ENCODE measurements at places on chromosomes 6 and 20.
A peak's percentile ranks its signal among the peaks of the same experiment; 100 is the strongest.

- DNase-seq: no peak
These were observed 37.9 kb upstream of the NEDD9 start for GRCh38 chr6:11270030-11271027.

DNA sequence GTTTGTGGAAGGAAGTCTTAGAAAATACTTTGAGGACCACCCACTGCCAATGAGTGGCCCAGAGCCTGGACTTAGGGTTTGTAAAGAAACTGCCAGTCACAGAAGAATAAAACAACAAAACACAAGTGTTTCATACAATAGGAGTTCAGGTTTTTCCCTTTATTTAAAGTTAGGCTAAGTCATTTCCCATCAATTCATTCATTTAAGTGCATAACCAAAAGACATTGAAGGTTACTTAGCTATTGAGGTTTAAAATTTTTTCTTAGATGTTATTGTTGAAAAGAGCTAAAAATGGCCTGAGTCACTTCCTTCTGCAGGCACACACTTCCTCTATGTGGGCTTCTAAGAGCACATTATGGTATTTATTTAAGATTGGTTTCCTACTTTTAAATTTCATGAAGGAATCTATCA lies 54.2 kb downstream of the ARMC2 start:
- peak; percentile 86 for DNase-seq

- peak; percentile 60 for DNase-seq
These were observed 543.4 kb downstream of the CD83 start for GRCh38 chr6:14660806-14661579.

DNA sequence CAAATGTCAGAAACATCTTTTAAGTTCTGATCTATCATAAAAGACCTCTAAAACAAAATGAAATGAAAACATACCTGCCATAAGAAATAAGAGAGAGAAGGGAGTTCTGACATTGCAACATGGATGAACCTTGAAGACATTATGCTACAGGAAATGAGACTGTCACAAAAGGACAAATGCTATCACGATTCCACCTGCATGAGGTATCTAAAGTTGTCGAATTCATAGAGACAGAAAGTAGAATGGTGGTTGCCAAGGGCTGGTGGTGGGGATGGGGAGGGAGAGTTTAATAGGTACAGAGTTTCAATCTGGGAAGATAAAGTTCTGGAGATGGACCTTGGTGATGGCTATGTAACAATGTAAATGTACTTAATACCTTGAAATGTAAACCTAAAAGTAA lies 3.3 kb downstream of the EZR start:
- DNase-seq: no peak

DNA sequence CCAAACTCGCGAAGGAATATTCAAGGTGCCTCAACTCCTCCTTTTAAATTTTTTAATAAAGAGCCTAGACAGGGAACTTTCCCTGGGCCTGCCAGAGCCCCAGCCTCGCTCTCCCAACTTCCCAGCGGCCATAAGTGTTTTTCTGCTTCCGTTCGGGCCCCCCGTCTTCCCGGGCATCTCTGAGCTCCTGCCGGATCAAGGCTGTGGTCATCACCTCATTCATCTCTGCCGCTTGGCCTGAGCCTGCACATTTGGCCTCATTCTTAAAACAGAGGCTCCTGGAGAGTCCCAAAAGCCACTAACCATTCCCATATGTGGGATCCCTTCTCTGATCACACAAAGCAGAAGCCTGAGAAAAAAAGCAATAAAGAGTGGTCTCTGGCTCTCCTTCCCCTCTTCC lies 969.1 kb upstream of the DEFB115 start:
- no peak for DNase-seq

- DNase-seq: no peak
These were observed 397.1 kb downstream of the ARHGAP18 start for GRCh38 chr6:129312880-129313279.

DNA sequence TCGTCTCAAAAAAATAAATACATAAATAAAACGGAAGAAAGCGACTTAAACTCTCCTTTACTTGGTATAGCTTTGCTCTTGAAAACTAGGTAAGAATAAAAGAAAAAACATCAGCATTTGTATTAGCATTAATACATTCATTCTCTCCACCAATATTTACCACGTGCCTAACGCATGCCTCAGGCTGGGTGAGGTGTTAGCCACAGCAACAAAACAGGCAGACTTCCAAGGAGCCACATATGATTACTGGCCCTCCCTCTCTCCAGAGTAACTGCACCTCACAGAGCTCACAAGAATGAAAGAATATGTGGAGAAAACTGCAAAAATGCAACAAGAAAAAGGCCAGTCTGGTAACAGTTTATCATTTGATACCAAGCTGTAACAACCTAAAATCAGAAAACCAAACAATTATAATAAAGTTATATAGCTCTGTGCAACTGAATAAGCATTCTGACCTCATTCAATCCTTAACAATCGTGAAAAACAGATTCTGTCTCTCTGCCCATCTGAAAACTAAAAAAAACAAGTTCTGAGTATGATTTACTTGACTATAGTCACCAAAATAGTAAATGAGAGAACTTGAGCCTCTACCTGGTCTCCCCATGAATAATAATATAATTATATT lies 5.2 kb downstream of the NAPB start:
- DNase-seq: no peak

DNA sequence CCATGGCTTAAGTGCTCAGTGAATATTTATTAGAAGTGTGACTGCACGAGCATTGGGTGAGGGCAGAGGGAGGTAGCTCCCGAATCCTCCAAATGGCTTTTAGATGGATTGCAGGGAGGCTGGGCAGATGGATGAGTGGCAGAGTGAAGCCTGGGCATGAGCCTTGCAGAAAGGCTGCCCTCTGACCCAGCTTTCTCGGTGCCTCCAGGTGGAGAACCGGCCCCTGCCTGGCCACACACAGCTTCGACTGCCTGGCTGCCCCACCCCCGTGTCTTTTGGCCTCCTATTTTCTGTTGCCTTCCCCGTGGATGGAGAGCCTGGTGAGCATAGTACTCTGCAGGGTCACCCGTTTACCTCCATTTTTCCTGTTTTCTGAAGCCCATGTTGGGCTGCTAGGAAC lies 3.4 kb downstream of the VARS2 start:
- no peak for DNase-seq

DNA sequence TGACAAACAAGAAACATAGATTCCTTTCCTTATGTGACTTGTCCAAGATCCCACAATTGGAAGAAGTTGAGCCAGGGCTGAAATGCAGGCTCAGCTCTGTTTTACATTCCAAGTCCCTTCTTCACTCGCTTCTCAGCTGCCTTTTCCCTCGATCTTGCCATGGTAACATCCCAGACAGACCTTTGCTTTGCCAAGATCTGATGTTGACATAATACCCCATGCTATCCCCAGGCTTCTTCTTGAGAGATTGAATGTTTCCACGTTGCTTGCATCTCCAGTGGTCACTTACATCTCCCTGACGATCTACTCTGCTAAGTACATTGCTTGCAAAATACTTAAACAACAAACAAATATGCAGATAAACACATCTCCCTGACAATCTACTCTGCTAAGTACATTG lies 63.5 kb downstream of the TBXT start:
- DNase-seq: no peak

GRCh38 chr6:88586371-88587149 lies 376.9 kb downstream of the RNGTT start:
- DNase-seq: no peak

- no peak for DNase-seq
These were observed 37.8 kb downstream of the PSMG4 start for GRCh38 chr6:3296537-3296936.

GRCh38 chr20:58179432-58180099 lies 48.9 kb downstream of the ANKRD60 start:
- peak; percentile 68 for DNase-seq

- DNase-seq: no peak
These were observed 53.8 kb upstream of the MTRF1L start for GRCh38 chr6:153056308-153056707.

DNA sequence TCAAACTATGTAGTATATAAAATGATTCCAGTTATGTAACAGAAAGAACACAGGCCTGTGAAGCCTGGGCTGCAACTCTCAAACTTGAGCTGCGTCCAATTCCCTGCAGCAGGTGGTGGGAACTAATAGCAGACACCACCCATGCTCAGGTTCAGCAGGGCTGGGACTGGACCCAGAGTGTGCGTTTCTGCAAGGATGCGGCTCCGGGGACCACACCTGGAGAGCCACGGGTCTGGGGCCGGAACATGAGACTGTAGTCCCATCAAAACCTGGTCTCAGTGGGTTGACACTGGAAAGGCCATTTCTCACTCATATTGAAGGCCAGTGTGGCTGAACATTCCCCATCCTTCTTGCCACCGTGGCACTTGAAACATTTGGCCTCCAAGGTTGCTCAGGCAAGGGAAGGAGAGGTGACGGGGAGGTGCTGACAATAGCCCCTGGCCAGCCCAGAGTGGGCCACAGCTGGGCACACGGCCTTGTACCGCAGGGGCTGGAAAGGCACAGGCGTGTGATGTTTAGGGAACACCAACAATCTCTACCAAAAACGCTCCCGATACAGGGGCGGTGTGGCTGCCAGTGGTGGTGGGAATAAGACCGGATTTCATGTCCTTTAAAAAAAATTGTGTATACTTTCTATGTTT lies 38.0 kb downstream of the FRMD1 start:
- no peak for DNase-seq

- no peak for DNase-seq
These were observed 177.4 kb upstream of the PLN start for GRCh38 chr6:118370722-118371121.

DNA sequence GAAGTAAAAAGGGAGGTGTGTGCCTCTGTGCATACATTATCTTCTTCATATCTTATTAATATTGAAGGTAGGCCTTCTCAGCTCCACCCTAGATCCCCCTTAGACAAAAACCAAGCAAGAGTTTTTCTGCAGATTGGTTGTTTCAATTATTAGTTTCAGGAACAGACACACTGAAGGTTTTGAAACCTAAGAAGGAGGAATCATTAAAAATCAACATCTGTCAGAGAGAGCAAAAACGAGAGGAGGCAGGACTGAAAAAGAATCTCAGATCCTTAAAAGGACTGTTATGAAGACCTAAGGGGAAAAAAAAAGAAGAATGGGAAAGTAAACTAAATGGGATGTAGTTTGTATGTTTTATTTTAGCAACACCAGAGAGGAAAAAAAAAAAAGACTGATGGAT lies 560.8 kb upstream of the JAG1 start:
- no peak for DNase-seq

- DNase-seq: no peak
These were observed 482.2 kb upstream of the RNF217 start for GRCh38 chr6:124479991-124480430.

- no peak for DNase-seq
These were observed 1.7 kb downstream of the TAAR6 start for GRCh38 chr6:132571774-132572173.

DNA sequence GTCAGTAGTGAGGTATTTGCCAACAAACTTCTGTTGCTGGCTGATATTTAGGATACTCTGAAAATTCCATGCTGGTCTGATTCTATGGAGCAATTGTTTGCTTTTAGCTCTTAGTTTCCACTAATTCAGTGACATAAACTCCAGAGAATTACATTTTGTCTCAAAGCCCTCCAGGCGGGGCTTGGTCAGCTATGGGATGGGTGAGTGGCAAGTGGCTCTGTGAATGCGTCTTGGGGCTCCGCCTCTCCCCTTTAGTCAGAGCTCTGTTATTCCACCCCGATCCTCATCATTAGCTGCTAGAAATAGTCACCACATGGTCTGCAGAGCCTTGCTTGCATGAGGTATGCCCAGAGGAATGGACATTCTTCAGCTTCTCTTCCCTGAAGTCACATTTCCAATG lies 540.6 kb downstream of the QKI start:
- no peak for DNase-seq

GRCh38 chr20:51140671-51141070 lies 117.8 kb upstream of the KCNG1 start:
- no peak for DNase-seq

GRCh38 chr6:3750317-3751076 lies 1.0 kb downstream of the PXDC1 start:
- DNase-seq: peak; percentile 20

GRCh38 chr6:161365633-161366032 lies 91.8 kb upstream of the AGPAT4 start:
- no peak for DNase-seq

- DNase-seq: no peak
These were observed 86.0 kb downstream of the SLC16A10 start for GRCh38 chr6:111173341-111173740.

DNA sequence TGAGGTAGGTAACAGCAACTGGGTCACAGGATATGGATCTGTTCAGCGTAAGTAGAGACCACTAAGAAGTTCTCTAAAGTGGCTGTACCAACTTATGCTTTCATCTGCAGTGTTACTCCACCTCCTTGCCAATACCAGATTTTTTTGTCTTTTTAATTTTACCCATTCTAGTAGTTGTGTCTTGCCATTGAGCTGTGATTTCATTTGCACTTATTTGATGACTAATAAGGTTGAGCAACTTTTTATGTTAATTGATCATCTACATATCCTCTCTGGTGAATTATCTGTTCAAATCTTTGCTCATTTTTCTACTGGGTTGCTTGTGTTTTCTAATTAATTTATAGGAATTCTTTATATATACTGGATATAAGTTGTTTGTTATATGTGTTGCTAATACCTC lies 82.9 kb downstream of the OGFRL1 start:
- no peak for DNase-seq

Data from KBM-7 (cell line).